ENCODE measurements at places on chromosomes 11 and 22.

- peak; percentile 98 for DNase-seq
Measured at GRCh38 chr11:119361056-119361787, 14.7 kb upstream of the MFRP start.

GRCh38 chr11:94675813-94676212 lies 92.3 kb upstream of the AMOTL1 start:
- peak; percentile 41 for DNase-seq

DNA sequence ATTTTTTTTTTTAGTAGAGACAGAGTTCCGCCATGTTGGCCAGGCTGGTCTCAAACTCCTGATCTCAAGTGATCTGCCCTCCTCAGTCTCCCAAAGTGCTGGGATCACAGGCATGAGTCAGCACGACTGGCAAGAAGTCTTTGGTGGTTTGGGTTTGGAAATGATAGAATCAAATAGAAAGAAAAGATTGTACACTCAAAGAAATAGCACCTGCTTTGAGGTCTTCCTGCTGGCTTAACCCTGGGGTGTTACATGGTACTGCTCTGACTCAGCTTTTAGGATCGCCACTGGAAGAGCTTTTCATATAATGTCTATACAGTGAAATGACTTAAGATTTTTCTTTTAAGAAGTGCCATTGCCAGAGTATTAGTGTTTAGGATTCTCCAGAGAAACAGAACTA lies 50.2 kb downstream of the JAM3 start:
- peak; percentile 61 for DNase-seq

DNA sequence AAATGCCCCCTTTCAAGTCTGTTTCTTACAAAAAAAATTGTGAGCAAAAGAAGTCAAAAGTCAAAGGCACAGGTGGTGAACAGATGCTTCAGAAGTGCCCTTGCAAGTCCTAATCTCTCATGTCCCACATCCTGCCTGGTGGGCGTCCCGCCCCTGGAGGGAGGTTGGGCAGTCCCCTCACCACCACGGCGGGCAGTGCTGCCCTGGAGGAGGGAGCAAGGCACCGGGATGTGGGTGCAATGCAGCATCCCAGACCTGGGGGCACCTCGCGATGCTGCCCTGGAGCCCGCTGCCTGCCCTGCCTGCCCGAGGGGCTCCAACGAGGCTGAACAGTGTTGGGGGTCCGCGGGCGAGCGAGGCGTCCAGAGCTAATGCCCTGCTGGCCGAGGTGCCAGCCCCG lies 15.9 kb downstream of the MRGPRG start:
- DNase-seq, result no peak

DNA sequence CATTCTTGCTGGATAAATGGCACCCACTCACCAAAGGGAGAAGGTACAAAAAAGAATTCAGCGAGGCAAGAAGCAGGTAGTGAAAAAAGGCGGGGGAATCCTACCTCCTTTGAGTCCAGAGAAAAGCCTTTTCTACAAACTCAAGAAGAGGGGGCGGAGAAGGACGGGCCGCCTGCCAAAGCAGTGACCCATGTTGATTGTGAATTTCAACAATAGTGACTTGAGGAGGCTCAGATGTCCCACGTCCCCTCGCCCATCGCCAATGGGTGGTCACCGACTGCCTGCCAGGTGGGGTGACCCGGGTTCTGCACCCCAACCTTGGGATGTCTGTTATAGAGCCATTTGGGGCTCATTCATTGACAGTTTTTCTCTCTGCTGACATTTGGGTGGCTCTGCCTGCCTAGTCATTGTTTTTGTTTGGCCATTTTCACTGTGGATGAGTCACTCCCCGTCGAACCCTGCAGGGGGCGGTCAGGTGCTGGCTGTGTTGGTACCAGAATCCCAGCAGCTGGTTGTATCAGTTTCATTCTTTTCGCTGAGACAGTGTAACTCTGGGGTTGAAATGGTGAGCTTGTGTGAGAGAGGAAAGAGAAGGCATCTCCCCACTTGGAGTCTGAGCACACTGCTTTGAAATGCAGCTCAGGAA lies 163.4 kb upstream of the NCAM1 start:
- peak; percentile 31 for DNase-seq
